ENCODE measurements at places on chromosomes 2 and 18.
A peak's percentile ranks its signal among the peaks of the same experiment; 100 is the strongest.

DNA sequence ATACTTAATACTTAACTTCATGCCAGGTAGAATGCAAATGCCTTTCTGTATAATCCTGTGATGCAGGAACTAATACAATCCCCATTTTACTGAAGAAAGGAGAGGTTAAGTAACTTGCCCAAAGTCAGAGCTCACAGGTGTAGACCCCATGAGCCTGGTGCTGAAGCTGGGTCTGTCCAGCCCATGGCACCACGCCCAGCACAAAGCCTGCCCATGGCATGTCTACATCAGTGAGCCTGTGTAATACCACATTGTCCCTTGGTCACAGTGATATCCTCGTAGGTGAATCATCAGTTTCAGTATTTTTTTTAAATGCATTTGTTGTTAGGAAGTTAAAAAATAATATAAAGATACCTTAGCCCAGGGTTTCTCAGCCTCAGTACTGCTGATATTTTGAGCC is 69.9 kb upstream of the MCFD2 start:
- DNase-seq: no peak

GRCh38 chr2:147621656-147622197 is 223.1 kb upstream of the ACVR2A start:
- no peak for DNase-seq

- no peak for DNase-seq
Measured at GRCh38 chr18:66734451-66734850, 130.6 kb upstream of the CDH19 start.

- no peak for DNase-seq
Measured at GRCh38 chr2:234366891-234367290, 130.0 kb downstream of the ARL4C start.

- no peak for DNase-seq
Measured at GRCh38 chr2:231397011-231397927, 1.8 kb downstream of the B3GNT7 start.

DNA sequence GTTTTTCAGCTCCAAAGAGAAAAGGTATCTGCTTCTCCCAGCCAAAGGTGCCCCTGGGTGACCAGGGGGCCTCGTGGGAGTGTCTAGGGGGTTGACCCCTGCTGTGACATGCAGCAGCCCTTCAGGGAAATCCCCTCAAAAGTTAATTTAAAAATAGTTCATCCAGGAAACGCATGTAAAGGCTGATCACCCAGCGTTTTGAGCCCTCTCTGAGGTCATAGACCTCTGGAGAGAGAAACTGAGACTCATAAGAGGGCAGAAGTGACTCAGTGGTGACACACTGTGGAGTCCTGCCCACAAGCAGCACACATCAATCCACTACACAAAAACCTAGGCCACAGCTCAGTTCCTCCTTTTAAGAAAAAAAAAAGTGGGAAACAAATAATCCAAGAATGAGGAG is 11.9 kb downstream of the GAL3ST2 start:
- peak; percentile 26 for DNase-seq
